Activated T-cell treated with anti-CD3 and anti-CD28 coated beads, Interleukin-2, amount 50 U/mL, for 4 hours (primary cell): ENCODE measurements at places on chromosomes 6 and 20. TPM values are rescaled to one million over a fixed set of nuclear protein-coding genes. Genes with fewer than 3 reads are reported as not detected.

- DNase-seq = no peak
Measured at GRCh38 chr6:40947876-40948526, 91.0 kb downstream of the UNC5CL start.

GRCh38 chr6:10991115-10991514 lies 53.0 kb downstream of the ELOVL2 start:
- DNase-seq = no peak

DNA sequence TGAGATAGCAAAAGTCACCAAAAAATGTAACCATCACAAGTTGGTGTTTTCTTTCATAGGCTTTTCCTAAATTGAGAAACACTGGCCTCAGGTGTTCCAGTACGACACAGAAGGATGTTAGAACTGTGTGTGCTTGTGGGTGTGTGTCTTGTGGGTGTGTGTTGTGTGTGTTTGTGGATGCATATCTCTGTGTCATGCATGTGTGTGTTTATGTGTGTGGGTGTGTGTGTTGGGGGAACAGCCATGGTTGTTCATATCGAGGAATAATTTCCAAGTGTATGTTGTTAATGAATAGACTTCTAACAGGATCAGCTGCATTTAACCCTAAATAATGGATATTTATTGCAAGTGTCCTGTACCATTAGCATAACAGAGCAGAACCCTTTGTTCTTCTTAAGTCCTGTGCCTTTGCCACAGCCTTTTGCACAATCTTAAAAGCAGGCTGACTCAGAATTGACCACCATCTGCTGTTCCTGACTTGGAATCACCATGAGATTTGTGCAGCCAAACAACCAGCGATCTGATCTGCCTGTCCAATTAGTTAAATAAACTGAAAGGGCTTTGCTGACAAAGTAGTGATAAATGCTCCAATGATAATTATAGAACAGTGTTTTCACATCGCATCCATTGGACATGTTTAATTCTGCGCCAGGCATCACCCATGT lies 7.6 kb downstream of the CD93 start:
- DNase-seq = no peak

GRCh38 chr6:28078050-28078449 lies 2.3 kb upstream of the ZNF165 start:
- no peak for DNase-seq

DNA sequence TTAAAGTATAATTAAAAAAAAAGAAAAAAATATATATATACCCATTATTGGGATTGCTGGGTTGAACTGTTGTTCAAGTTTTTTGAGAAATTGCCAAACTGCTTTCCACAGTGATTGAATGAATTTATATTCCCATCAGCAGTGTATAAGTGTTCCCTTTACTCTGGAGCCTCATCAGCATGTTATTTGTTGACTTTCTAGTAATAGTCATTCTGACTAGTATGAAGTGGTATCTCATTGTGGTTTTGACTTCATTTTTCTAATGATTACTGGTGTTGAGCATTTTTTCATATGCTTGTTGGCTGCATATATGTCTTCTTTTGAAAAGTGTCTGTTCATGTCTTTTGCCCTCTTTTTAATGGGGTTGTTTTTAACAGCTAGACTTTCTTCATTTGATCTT lies 1260.8 kb upstream of the GJE1 start:
- DNase-seq = no peak

- no peak for DNase-seq
Measured at GRCh38 chr6:161299726-161300125, 25.9 kb upstream of the AGPAT4 start.

DNA sequence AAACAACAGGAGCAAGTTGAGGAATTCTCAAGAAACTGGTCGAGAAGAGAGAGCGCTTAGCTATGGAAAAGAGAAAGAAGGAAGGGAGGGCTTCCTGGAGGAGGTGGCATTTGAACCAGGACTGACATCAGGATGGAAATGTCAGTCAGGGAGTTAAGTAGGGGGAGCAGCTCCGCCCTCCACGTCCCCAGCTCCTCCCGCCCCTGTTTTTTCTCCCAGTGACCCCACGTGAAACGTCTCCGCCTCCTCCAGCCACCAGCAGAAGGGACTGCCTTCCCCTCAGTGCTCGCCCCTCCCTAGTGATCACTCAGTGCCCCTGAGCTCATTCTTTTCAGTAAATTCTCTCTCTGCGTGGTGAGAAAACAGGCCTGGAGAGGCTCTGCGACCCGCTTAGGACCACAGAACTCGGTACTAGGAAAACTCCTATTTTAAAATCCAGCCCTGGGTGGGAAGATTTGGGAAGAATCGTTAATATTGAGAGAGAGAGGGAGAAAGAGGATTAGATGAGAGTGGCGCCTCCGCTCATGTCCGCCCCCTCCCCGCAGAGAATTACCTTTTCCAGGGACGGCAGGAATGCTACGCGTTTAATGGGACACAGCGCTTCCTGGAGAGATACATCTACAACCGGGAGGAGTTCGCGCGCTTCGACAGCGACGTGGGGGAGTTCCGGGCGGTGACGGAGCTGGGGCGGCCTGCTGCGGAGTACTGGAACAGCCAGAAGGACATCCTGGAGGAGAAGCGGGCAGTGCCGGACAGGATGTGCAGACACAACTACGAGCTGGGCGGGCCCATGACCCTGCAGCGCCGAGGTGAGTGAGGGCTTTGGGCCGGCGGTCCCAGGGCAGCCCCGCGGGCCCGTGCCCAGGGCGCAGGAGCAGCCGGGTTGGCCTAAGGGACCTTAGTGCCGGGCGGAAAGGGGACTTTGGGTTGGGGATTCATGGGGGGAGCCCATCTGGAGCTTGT lies 4.6 kb downstream of the HLA-DPB1 start:
- no peak for DNase-seq

DNA sequence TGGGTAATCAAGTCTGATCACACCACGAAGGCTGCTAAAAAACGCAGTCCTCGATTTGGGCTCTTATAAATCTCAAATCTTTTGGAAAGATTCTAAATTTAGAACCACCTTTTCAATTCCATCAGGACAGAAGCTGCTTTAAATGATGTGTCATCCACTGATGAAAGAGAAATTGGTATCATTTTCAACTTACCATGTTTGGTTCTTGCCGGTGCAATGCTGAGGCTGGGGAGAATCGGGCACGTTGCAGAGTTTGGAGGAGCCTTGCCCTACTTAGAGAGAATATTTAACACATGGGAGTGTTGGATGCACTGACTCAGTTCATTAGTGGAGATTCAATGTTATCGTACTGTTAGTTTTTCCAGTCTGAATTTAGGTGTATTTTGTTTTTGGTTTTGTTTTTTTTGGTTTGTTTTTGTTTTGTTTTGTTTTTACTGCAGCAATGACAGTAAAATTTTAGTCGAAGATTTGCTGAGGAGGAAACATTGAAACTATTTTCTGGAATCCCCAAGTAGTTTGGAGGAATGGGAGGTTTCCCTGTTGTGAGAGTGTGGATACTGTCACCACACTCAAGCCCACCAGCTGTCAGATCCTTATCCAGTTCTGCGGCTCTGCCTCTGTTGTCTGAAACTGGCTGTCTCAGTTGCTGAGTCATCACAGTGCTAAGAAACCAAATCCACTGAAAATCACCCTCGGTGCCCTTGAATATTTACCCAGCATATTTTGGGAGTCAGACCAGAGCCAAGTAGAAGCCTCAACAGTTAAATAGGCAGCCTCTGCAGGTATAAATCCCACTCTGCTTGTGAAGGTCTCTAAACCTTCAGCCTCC lies 497.0 kb downstream of the BTBD3 start:
- no peak for DNase-seq

DNA sequence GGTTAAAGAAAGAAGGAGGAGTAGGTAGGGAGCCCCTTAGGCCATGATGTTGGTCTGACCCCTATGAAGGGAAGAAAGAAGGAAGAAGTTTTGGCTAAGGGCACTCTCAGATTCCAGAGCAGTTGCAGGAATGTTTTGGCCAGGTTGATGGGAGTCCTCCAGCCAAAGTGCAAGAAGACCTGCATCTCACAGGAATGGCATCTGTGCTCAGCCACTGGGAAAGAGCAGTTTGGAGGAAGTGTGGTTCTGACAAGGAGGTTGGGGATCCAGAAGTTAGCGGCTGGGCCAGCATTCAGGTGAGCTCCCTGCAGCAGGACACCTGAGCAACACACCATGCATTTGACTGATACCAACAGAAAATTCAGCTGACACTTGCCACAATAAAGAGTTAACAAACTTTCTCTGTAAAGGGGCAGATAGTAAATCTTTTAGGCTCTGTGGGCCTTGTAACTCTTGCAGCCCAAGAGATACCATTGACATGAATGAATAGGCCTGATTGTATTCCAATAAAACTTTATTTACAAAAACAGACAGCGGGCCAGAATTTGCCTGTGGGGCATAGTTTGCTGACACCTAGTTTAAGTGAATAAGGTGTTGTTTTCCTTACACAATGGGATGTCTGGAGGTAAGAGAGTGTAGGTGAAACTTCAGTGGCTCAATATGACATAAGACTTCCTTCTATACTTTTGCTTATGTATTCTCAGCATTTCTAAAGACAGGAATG lies 71.0 kb downstream of the EDN1 start:
- DNase-seq = no peak

- no peak for DNase-seq
Measured at GRCh38 chr6:137739544-137739943, 127.5 kb upstream of the TNFAIP3 start.

- DNase-seq = no peak
Measured at GRCh38 chr20:43138061-43138770, 51.5 kb downstream of the PTPRT start.

DNA sequence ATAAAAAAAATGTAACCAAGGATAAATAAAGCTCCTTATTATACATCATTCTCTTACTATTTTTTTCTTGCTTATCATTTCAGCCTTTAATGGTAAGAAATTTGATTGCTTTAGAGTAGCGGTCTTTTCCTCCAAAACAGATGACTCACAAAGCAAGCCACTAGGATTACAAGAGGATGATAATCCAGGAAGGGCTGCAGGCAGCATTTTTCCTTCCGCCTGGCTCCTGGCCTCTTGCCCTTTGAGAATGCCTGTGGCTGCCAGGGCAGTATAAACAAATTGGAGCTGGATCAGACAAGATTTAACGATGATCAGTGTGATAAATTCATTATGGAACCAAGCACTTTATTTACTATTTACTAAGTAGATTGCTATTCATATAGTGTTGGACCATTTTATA lies 9.7 kb upstream of the FBXL4 start:
- no peak for DNase-seq

DNA sequence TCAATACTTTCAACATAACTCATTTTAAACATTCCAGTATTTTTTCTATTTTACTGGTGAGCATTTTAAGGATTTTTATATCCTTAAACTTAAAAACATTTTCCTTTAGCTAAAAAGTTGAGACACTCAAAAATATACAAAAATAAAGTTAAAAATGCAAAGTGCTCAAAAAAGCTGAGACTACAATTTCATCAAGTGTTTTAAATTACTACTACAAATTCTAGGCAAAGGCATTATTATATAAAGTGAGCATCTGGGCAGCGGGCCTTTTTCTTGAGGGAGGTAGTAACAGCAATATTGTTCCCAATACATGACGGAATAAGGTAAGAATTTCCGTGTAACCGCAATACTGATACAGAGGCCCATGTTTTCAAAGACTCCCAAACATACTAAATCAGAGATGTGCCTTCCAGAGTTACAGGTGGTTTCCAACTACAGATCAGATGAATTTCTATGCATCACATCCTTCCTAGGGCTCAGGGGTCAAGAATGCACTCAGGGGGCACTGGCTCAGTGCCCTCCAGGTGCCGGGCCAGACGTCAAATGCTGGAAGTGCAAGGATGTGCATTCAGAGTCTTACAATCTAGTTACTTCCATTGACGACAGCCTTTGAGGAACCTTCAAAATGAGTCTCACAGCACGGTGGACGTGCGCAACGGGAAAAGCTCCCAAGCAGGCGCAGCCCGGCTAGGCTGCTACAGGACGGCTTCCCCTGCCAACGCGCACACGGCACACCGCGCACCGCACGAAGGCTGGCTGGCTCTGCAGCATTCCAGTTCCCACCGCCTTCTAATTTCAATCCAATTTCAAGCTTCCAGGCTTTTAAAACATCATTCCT lies 1.7 kb downstream of the PHF10 start:
- no peak for DNase-seq

DNA sequence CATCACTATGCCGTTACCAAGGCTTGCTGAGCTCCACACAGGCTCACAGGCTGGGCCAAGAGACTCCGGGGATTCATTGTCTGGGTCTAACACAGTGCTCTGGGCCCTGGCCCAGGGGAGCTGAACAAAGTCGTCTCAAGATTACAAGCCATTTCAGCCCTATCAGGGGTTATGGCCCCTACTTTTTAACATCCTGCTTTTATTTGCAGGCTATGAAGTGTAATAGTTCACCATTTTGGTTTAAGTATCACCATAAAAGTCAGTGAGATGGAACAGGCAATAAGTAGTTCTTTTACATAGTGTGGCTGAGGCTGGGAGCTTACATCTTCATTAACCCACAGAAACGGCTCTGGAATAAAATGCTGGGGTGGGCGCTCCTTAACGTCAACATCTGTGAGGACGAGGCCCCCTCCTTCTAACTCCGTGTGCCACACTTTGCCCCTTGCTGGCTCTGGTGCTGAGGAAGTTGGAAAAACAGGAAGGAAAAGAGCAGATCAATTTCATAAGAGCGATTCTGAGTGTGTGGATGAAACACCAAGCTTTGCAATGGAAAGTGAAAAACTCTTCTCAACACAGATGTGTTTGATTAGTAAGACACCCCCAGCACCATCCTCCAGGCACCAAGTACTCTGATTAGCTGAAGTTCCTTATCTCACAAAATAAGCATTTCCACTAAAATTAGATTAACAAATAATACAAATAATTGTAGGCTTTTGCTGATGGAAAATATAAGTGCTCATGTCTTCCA lies 447.3 kb downstream of the MAFB start:
- no peak for DNase-seq

DNA sequence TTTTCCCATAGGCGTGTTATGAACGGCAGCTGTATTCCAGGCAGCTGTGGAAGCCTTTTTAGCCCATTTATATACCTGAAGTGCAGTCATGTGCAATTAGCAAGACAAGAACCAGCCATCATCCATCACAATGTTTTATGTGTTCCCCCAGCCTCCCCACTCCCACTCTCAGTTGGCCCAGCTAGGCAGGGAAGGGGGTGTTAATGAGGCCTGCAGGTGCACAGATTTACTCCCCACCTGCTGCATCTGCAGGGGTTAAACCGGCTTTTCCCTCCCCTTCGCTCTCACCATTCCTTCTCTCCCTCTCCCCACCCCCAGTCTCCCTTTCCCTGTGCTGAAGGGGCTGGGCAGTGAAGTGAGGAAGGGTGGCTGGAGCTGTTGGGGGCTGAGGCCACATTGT lies 149.8 kb upstream of the AKAP12 start:
- DNase-seq = no peak

Gene HLA-DOB
- 2.0 TPM for total RNA-seq

Gene TCF21
- total RNA-seq = 0.05 TPM

Gene C20orf141
- total RNA-seq = not detected

Gene TTLL9
- not detected for total RNA-seq

Gene TFAP2C
- not detected for total RNA-seq

Gene SLC32A1
- not detected for total RNA-seq

Gene CRISP2
- not detected for total RNA-seq

Gene GCNT2
- 0.71 TPM for total RNA-seq
